ENCODE measurements at places on chromosomes 7 and 10.
A peak's percentile ranks its signal among the peaks of the same experiment; 100 is the strongest.

GRCh38 chr7:106568680-106569499 lies 92.1 kb downstream of the CCDC71L start:
- no peak for DNase-seq

DNA sequence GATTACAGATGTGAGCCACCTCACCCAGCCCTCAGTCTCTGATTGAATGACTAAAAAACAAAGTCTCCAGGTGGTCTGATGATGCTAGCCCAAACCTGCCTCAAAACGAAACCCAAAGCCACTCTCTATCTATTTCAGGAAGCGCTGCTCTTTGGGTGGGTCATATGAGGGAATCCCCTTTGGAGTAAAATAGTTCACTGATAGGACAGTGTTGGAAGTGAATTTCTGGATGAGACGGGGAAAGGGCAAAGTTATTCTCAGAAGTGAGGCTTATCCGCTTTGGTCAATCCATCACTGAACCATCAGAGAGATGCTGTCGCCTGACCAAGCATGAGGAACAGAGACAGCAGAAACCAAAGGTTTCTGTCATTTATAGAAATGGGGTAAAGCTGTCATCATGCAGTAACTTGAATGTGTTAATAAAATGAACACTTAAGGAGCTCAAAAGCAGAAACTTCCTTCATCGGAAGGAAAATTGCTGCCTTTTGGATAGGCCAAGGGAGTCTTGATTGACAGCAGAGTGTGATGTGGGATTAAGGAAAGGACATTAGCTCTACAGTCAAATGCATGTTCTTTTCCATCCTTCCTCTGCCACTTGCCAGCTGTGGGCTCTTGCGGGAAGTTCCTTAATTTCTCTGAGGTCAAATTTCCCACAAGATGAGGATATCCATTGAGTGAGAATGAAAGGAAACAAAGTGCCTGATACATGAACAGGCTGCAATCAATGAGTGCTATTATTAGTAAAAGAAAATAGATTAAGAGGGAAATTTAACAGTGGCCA lies 64.9 kb upstream of the C1QL3 start:
- DNase-seq, result no peak

- DNase-seq, result no peak
Measured at GRCh38 chr10:104479906-104480593, 126.4 kb downstream of the CFAP58 start.

- DNase-seq, result no peak
Measured at GRCh38 chr10:82888809-82889455, 1013.9 kb downstream of the NRG3 start.

GRCh38 chr10:29681676-29682448 lies 47.1 kb upstream of the SVIL start:
- DNase-seq, result no peak

DNA sequence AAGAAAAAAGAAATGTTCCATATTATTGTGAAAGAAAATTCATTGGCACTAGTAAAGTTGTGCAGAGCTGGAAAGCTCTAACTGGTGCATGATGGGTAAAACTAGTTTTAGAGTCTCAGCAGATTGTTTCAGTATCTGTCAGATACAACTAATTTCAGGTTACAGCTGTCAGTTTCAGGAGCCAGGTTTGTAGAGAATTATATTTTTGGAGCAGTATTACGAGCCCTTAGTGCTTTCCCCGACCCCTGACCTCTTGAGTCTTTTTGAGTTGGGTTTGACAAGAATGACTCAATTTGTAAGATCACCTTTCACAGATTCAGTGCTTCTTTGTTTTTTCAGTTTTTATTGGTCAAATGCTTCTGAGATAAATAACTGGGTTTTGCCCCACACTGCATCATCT lies 366.4 kb upstream of the PLXDC2 start:
- DNase-seq, result no peak

- no peak for DNase-seq
Measured at GRCh38 chr7:35723011-35723410, 28.1 kb upstream of the HERPUD2 start.

- DNase-seq, result no peak
Measured at GRCh38 chr7:132705146-132705545, 128.9 kb upstream of the PLXNA4 start.

DNA sequence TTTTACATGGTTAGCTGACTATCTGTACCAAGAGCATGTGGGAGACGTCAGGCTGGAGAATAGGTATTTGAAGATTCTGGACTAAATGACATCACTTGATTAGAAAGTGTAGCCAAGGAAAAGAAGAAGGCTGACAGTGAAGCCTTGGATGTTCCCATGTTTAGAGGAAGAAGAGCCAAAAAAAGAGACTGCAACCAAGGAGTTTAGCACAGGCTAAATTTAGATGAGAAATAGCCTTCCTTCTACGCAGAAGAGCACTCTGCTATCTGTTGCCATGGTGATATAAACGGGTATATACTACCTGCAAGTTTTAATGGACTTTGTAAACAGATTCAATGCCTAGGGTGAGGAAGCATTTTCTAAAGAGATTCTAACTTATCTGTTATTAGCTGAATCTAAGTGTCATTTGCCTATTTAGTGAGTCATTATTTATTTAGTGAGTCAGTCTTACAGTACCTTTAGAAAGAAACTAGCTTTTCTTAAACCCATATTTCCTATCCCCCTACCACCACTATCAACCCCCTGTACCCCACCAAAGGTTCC lies 69.8 kb downstream of the CDK6 start:
- peak; percentile 78 for DNase-seq

- no peak for DNase-seq
Measured at GRCh38 chr7:83548250-83548649, 100.7 kb downstream of the SEMA3E start.

- DNase-seq, result no peak
Measured at GRCh38 chr7:45033931-45034290, 33.9 kb downstream of the CCM2 start.

DNA sequence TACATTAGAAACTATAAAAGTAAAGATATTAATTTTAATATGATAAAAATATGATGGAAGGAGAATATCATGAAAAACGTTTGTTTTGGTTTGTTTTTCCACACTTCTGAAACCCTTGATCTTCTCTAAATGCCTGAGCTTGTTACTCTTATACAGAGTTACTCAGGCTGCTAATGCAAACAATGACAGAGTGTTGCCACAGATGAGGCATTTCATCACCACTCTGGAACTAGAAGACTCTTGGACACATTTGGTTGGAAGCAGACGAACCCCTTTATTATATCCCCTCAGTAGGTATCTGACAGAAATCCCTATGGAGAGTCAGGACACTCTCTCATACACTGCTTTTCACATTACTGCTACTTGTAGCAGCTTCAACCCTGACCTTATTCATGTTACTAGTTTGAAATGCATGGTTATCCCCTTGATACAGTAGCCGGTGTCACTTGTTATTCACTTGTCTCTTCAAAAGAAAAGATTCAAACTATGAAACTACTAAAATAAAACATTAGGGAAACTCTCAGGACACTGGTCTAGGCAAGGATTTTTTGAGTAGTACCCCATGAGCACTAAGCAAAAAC lies 66.9 kb downstream of the SEMA3C start:
- peak; percentile 49 for DNase-seq

GRCh38 chr7:32216759-32217158 lies 146.6 kb upstream of the PDE1C start:
- no peak for DNase-seq

DNA sequence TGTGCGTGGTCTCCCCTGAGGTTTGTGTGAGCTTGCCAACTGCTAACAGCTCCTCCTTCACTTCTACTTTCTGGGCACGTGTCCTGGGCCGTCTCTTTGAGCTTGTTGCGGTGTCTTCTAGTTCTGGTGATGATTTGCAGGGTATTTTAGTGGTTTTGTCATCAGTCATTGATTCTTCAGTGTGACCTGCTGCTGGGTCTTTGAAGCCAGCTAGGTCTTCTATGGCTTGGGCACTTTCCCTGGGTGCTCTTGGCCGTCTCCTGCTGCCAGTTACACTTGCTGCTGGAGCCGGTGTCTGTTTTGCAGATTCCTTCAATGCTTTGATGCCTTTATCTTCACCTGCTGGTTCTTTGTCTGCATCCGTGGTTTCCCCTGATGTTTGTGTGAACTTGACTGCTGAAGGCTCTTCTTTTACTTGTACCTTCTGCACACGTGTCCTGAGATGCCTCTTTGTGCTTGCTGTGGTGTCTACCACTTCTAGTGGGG lies 23.0 kb downstream of the MKI67 start:
- no peak for DNase-seq

DNA sequence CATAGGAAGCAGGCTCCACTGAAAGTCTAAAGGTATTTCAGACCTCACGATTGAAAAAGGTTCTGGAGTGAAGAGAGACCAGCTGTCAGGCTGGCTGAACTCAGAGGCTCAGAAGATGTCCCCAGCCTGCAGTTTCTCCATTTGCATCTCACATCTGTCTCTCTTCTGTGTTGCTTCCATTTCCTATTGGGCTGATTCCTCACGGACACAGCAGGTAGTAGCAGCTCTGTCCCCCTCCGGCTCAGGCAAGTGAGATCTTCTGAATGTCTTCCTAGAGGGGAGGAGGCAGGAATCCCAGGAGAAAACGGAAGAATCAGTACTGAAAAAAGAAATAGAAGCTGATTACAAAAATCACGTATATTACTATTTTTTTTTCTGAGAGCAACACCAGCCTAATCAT lies 274.1 kb upstream of the COBL start:
- no peak for DNase-seq

GRCh38 chr7:149261316-149261828 lies 624 bp upstream of the ZNF783 start:
- DNase-seq, result peak; percentile 14

DNA sequence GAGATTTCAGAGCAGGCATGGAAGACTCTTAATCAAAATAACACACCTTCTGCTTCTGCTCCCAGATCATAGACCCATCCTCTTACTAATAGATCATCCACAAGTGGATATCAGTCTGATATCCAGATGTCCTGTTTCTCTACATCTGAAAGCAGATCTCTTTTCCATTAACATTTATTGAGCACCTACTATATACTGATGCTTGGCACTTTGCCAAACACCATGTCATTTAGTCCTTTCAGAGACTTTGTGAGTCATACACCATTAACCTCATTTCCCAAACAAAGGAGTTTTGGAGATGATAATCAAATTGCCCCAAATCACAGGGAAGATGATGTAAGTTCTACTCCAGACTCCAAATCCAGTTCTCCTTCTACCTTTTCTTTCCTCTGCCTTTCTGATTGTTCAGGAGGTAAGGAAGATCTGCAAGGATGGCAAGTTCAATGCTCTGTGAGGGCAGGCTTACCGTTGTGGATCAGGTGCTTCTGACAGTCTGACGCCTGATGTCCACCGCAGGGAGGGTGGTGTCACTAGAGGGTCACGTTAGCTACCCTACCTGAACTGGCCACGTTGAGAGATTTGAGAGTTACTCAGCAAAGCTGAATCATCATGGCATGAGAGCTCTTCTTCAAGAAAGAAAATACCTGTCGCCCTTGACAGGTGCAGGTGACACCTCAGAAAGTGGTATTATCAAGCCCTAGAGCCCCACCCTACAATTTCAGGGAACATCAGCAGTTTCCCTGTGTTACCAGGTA lies 269.6 kb upstream of the ZMIZ1 start:
- DNase-seq, result no peak

DNA sequence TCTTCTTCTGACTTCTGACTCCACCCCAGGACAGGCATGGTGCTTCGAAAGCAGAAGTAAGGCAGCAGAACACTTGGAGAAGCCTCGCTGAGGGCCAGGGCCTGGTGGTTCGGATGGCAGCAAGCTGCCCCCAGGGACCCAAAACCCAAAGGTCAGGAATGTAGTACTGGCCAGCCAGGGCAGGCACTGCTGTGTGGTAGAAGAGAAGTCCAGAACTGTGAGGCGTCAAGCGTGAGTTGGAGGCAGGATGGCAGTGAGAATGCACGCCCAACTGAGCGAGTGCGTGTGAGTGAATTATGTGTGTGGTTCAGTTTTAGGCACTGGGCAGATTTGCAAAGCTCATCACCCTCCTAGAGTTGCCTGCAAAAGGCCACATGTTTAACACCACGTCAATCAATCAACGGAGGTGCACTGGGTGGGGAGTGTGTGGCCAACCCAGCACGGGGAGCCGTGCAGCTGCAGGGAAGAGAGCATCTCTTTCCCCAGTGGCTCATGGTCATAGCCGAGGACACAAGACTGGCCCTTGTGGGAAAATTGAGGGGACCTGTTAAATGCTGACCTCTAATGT lies 144.3 kb downstream of the KCNMA1 start:
- DNase-seq, result no peak

GRCh38 chr7:29119538-29119937 lies 26.8 kb downstream of the CPVL start:
- no peak for DNase-seq

DNA sequence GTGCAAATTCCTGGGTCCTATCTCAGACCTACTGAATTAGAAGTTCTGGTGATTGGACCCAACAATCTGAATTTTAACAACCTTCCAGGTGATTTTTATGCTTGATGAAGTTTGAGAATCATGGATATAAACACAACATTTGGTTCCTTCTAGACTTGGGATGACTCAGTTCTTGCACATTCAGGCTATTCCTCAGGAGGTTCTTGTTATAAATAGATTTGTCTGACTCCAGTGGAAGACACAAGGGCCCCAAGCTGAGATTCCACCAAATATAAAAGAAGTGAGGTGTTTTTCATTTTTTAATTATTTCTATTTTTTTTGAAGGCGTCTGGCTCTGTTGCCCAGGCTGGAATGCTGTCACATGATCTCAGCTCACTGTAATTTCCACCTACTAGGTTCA lies 9.4 kb upstream of the TAS2R16 start:
- no peak for DNase-seq

DNA sequence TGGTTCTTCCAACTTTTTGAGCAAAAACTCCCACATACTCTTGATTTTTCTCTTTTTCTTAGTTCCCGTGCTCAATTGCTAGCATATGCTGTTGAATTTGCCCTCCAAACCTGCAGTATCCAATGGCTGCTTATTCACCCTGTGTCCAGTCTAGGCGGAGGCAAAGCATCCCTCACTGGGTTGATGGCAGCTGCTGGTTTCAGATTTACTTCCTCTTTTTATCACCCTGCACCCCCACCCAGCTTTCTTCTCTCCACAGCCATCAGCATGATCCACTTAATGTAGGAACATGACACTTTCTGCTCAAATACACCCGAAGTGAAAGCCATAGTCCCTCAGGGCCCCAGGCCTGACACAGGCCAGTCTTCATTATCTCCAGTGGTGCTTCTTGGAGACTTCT lies 87.6 kb upstream of the ADARB2 start:
- no peak for DNase-seq

DNA sequence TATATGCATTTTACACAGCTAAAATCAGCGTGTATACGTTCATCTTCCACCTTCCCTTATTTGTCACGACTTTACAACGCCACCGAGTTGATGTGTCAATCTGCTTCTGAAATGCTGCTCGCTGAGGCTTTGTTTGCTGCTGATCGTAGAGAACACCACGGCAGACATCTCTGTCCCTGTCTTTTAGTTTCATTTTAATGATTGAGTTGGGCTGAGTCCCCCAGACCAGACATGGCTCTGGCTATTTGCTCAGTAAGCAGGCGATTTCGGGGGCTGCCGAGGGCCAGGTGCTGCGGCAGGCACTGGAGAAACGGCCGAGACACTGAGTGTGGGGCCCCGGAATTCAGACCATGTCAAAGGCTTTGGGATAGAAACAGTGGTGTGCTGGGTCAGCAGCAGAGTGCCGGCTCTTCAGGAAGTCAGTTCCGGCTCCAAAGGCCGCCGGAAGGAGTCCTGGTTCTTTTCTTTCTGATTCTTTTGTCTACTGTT lies 5.0 kb downstream of the LRRC27 start:
- no peak for DNase-seq
